ENCODE measurements at places on chromosomes 4 and X.

DNA sequence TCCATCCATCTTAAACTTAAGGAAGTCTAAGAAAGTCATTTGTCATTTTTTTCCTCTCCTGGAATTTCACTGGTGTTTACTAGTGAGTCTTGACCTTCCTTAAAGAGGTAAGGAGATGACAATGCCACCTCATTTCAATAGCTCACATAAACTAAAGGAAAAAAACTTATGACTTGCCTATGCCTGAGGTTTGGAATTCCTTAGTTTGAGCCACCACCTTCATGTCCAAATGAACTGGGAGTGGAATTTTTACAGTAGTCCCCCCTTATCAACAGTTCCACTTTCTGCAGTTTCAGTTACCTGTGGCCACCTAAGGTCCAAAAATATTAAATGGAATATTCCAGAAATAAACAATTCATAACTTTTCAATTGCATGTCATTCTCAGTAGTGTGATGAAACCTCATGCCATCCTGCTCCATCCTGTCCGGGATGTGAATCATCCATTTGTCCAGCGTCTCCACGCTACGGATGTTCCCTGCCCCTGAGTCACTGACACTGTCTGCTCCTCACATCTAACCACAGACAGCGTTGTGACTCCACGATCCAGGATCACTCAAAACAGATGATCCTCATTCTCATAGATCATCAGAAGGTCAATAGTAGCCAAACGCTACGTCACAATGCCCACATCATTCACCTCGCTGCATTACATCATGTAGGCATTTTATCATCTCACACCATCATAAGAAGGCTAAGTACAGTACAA lies 177.4 kb downstream of the SH3KBP1 start:
- no peaks in the 10 kb centered on the region for H3K36me3 ChIP-seq
- no peaks in the 10 kb centered on the region for H3K4me1 ChIP-seq
- no peak overlapping the region for H3K4me3 ChIP-seq
- no peaks in the 10 kb centered on the region for H3K27me3 ChIP-seq

DNA sequence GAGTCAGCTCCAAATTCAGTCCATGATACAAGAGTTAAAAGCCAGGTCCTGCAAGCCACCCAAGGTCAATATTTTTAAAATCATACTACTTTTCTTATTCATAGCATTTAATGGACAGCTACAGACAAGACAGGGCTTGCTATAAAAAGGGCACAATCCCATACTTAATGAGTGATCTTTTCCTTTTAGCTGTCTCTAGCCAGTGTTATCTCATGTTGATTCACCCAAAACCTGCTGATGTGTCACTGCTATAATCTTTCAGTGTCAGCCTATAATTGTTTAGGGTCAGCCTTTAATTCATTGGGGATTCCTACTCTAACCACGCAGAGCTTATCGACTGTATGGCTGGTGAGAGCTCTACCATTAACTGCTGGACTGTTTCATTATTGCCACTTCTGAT lies 51.2 kb upstream of the HCCS start:
- DNase-seq: no peak
- H3K4me3 ChIP-seq: no peak overlapping the region
- H3K4me1 ChIP-seq: no peaks in the 10 kb centered on the region
- H3K27ac ChIP-seq: no peak overlapping the region
- no peaks in the 10 kb centered on the region for H3K27me3 ChIP-seq

- no peaks in the 10 kb centered on the region for H3K4me1 ChIP-seq
- no peaks in the 10 kb centered on the region for H3K27me3 ChIP-seq
- H3K4me3 ChIP-seq: no peak overlapping the region
- no peak for DNase-seq
- no peaks in the 10 kb centered on the region for H3K36me3 ChIP-seq
These were observed 182.2 kb downstream of the GABRB1 start for GRCh38 chr4:47213539-47213938.

- DNase-seq: no peak
- H3K36me3 ChIP-seq: no peaks in the 10 kb centered on the region
These were observed 133.8 kb downstream of the LDB2 start for GRCh38 chr4:16764622-16765021.

- peaks cover 29% of the 10 kb centered on the region for H3K4me1 ChIP-seq
- no peak overlapping the region for H3K27ac ChIP-seq
- no peaks in the 10 kb centered on the region for H3K27me3 ChIP-seq
- peak; percentile 90 for DNase-seq
- no peaks in the 10 kb centered on the region for H3K36me3 ChIP-seq
These were observed 30.2 kb upstream of the CCNG2 start for GRCh38 chr4:77126809-77127208.

DNA sequence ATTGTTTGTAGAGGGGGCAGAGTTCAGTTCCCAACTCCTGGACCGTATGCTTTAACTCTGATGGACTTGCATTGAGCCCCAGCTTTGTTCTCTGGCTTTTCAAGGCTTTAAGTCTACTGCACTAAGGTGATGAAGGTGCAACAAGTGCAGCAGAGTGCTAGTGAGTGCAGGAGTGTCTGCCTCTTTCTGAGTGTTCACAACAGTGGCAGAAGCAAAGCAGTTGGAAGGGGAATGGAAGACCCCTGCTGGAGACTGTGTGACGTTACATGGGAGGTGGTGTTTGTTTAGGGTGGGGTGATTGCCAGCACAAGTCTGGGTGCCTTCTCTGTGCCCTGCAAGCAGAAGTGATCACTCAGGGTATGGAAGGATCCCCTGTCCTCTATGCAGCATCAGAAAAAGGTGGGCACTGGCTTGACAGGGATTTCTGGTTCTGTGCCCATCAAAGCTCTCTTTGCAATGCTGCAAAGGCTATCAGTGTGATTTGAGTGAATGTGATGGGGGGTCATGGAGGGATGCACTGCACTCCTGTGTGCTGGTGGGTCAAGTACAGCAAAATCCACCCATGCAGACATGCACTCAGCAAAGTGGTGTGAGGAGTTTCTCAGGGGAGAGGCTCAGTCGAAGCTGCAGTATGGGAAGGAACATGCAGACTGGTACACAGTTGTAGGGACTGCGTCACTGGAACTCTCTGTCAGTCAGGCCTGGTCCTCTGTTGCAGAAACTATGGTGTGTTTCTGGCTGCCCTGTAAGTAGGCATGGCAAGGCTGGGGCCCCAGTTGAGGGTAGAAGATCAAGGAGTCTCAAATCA lies 70.9 kb upstream of the UGT2B7 start:
- no peaks in the 10 kb centered on the region for H3K36me3 ChIP-seq
- H3K27ac ChIP-seq: no peak overlapping the region
- H3K4me1 ChIP-seq: no peaks in the 10 kb centered on the region
- no peak overlapping the region for H3K4me3 ChIP-seq
- no peaks in the 10 kb centered on the region for H3K27me3 ChIP-seq
- DNase-seq: peak; percentile 18

Data from common myeloid progenitor, CD34-positive (primary cell).